ENCODE measurements at places on chromosomes 13 and 19. TPM values are rescaled to one million over a fixed set of nuclear protein-coding genes. Genes with fewer than 3 reads are reported as not detected.

- no peak for DNase-seq
Observed at GRCh38 chr13:106599875-106600797, 32.2 kb upstream of the ARGLU1 start.

GRCh38 chr19:39398297-39398864, 7.2 kb downstream of the MED29 start:
- peak; percentile 93 for DNase-seq

GRCh38 chr13:27496536-27497273, 46.3 kb upstream of the MTIF3 start:
- no peak for DNase-seq

DNA sequence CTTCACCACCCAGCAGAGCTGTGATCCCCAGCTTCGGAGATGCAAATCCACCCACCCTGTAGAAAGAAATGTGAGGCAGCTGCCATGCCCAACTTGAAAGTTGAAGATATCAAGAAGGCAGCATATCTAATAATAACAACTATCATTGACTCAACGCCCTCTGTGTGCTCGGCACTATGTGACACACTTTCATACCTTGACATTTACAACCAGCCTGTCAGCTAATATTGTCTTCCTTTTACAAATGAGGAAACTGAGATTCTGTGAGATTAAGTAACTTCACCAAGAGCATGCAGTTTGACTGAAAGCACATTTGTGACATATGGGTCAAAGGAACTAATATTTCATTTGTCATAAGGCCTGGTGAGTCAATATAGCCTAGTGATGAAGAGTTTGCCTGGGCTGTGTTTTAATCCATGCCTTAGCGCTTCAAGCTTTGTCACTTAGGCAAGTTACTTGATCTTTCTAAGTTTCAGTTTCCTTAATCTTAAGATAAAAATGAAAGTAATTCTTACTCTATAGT, 137.0 kb downstream of the FLT1 start:
- DNase-seq, result no peak

Gene RGS9BP
- 0.79 TPM for total RNA-seq

Gene ASF1B
- 0.53 TPM for total RNA-seq

Gene IGLON5
- total RNA-seq, result not detected

Gene IRGC
- not detected for total RNA-seq

Gene FBXO27
- 5.8 TPM for total RNA-seq
